ENCODE measurements at places on chromosomes 1 and 21.
A peak's percentile ranks its signal among the peaks of the same experiment; 100 is the strongest.

- no peak for DNase-seq
Observed at GRCh38 chr1:230825761-230826160, 42.6 kb downstream of the C1orf198 start.

GRCh38 chr21:33245289-33245918 lies 15.7 kb downstream of the IFNAR2 start:
- no peak for DNase-seq

DNA sequence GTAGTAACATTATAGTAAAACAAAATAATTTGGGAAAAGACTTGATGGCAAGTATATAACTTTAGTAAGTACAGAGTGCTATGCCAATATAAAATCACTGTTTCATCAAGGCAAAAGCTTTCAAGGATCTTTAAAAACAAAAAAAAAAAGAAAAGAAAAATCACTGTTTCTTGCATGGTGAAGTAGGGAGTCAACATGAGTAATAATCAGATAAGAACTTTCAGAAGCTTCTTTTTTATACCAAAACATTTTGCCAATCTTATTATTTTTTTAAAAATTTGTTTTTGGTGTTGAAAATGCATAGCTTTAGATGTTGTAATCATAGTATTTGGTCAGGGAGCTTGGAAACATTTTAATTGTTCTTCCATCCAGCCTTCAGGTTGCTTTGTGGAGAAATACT lies 37.2 kb downstream of the CAMSAP2 start:
- DNase-seq: no peak

DNA sequence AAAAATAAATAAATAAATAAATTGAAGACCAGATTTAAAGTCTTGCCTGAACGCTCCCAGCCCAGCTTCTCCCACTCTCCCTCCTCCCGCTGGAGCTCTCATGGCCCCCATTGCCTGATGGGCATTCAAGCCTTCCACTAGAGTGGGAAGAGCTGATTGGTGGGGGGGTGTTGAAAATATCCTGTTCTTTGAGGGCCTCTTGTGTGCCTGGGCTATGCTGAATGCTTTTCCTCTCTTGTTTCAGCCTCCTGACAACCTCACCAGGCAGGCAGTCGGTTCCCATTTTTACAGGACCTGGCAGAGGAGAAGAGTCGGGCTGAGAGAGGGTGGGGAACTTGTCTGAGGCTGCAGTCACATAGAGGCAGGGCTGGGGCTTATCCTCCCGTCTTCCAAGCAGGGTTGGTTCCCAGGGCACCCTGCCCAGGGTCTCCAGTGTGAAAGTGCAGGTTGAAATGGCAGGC lies 59.2 kb upstream of the SSBP3 start:
- DNase-seq: no peak

DNA sequence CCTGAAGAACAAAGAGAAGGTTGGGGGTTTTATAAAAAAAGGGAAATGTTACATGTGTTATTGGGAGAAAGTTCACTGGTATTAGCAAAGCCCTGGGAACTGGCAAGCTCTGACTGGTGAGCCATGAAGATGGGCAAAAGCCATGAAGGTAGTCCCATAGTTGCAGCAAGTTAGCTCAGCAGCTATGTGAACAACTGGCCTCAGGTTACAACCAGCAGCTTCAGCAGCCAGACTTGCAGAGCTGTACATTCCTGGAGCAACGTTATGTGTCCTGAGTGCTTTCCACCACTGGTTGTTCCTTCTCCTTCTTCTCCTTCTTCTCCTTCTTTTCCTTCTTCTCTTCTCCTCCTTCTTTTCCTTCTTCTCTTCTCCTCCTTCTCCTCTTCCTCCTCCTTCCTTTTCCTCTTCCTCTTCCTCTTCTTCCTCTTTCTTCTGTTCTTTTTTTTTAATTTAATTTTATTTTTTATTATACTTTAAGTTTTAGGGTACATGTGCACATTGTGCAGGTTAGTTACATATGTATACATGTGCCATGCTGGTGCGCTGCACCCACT lies 56.1 kb upstream of the TLR5 start:
- DNase-seq: no peak

DNA sequence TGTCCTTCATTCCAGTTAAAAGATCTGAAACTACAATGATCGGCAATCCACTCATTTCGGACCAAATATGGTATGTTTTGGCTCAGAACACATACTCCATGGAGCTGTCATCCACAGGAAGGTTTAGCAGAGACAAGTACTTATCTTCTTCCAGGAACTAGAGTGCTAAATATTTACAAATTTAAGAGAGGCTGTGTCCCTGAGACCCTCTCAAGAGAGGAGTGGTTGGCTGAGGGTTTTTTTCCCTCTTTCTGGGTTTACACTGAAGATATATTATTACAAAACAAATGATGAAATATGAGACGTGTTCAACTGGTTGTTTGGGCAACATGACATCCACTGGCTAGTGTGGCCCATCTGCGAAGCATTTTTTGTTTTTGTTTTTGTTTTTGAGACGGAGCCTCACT lies 25.9 kb upstream of the NID1 start:
- DNase-seq: no peak

GRCh38 chr1:107142140-107142542 lies 1.3 kb downstream of the NTNG1 start:
- no peak for DNase-seq

- peak; percentile 41 for DNase-seq
Observed at GRCh38 chr1:36436821-36437220, 13.4 kb downstream of the OSCP1 start.

- no peak for DNase-seq
Observed at GRCh38 chr21:45724994-45725843, 81.7 kb downstream of the PCBP3 start.

- no peak for DNase-seq
Observed at GRCh38 chr1:243475966-243476365, 220.1 kb downstream of the SDCCAG8 start.

GRCh38 chr1:108113496-108113895 lies 86.6 kb downstream of the SLC25A24 start:
- no peak for DNase-seq

- no peak for DNase-seq
Observed at GRCh38 chr1:208189183-208189582, 55.0 kb downstream of the PLXNA2 start.

GRCh38 chr1:96843196-96843595 lies 121.6 kb downstream of the PTBP2 start:
- DNase-seq: peak; percentile 20

GRCh38 chr21:42379426-42380215 lies 13.3 kb upstream of the TFF1 start:
- DNase-seq: no peak

GRCh38 chr1:201783058-201783457 lies 45.9 kb upstream of the IPO9 start:
- DNase-seq: no peak

Data from non-pigmented ciliary epithelial cell (primary cell).